Mesenteric fat pad (tissue), 1 donor: ENCODE measurements at places on chromosomes 6 and 20. TPM values are rescaled to one million over a fixed set of nuclear protein-coding genes. Genes with fewer than 3 reads are reported as not detected.

Gene SSR1
- 150 TPM for total RNA-seq

Gene SLC13A3
- total RNA-seq, result 1.5 TPM

DNA sequence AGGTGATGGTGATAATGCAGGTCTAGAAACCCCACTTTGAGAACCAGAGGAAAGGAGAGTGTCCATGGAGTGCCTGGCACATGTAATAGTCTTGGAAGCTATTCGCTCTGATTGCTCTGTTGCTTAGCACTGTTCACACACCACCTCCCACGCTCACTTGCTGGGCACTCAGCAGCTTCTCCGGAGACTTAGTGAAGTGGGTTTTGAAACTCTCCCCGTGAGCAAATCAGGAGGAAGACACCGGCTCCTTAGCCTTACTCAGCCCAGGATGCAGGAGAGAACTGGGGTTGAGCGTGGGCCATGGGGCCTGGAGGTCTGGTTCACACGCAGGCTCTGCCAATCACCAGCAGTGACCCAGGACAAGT, 22.2 kb downstream of the BMP7 start:
- no peak for DNase-seq

Gene PAQR8
- total RNA-seq, result 3.9 TPM

DNA sequence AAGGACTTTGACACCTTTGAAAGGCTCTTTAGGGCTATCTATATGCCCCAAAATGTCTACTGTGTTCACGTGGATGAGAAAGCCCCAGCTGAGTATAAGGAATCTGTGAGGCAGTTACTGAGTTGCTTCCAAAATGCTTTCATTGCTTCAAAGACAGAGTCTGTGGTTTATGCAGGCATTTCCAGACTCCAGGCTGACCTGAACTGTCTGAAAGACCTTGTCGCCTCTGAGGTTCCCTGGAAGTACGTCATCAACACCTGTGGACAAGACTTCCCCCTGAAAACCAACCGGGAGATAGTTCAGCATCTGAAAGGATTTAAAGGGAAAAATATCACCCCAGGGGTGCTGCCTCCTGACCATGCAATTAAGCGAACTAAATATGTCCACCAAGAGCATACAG, 65.2 kb downstream of the GCNT2 start:
- DNase-seq, result no peak

Gene HLA-F
- 66.5 TPM for total RNA-seq

GRCh38 chr6:80504882-80505281, 398.4 kb downstream of the BCKDHB start:
- no peak for DNase-seq

DNA sequence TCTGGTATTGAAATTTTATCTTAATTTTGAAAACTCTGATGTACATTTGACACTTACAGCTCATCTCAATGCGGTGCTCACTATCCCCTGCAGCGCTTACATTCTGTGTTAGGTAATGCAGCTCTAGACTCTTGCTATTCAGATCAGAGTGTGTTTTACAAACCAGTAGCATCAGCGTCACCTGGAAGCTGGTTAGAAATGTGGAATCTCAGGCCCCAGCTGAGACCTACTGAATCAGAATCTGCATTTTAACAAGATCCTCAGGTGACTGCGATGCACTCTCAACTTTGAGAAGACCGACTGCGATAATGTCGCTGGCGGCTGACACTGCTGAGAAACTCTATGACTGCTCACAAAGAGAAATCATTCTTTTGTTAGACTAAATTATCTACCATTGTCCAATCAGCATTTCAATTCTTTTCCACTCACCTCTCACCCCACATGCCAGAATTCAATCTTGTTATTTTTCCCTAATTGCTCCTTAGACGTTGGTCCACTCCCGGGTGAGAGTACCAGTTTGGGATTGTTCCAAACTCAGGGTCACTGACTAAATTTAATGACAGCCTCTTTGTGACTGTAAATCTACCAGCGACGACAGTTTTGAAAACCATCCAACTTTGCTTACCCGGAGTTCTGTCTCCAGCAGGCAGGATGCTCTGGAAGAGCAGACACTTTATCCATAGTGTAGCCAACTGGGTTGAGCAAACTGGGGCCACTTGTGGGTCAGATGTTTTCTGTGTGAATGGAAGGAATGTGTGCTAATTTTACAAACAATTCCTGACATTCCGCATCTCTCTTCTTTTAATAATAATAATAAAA, 140.1 kb upstream of the BTBD3 start:
- no peak for DNase-seq

GRCh38 chr20:37627060-37627766, 66.6 kb upstream of the CTNNBL1 start:
- no peak for DNase-seq

Gene GPLD1
- total RNA-seq, result 11.0 TPM

Gene TENT5A
- total RNA-seq, result 15.2 TPM

Gene SNAP25
- total RNA-seq, result 0.29 TPM

Gene BPIFA1
- not detected for total RNA-seq

DNA sequence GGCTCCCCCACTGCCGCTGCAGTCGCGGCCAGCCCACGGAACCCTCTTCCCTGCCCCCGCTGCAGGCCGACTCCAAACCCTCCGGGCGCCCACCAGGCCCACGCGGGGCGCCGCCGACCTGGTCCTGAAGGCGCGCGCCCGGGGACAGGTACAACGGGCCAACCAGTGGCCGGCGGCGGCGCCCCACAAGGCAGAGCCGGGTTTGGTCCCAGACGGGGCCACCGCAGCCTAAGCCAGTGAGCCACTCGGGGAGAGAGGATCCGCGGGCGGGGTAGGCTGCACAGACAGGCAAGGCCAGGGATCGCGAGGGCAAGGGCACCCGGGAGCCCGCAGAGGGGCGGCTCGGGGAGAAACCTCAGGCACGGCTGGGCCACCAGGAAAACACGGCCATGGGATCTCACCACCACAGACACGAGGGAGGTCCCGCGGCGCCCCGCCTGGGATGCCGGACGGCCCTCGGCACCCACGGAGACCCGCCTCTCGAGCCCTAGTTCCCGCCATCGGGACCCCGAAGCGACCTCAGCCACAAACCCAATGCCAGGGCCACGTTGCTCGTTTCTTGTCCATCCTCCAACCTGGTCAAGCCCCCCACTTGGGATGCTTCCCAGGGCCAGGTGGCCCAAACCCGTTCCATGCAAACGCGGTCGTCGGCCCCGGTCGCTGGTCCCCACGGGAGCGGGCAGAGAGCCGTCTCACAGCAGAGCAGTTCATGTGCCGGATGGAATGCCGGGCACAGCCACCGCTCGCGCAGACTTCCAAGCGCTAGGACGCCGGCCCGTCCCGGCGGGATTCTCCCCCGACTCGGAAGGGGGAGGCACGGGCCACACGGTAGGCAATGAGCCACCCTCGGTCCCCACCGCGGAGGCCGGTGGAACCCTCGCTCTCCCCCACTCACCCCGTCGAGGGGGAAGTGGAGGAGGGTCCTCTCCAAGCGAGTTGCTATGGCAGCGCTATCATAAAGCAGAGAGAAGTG, 1956.6 kb upstream of the DEFB115 start:
- DNase-seq, result no peak

DNA sequence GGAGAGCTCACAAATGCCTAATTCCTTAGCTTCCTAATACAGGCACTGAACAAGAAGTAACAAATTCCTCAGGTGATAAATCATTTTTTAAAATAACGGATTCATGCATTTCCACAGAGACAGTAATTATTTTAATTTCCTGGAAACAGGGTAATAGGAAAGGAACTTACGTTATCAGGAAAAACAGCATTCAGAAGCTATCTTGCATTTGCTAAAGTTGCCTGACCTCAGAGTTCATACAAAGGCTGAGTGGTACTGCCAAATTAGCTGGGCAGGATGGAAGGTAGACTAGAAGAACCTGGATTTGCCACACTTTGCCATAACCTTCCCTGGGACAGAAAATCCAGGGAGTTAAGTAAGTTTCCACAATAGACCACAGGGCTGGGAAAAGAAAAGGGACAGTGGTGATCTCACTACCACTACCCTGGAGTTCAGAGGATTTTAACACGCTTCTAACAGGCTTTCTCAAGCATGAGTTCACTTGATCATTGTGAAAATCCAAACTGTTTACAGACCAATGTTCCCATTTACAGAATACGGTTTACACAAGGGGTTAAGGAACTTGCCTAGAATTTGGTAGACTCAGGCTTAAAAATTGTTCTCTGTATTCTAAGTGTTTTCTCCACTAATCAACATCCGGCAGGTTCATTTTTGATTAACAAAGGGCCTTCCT, 57.0 kb downstream of the KIF13A start:
- no peak for DNase-seq

- no peak for DNase-seq
These were observed 25.4 kb downstream of the SLC17A9 start for GRCh38 chr20:62977613-62978560.

DNA sequence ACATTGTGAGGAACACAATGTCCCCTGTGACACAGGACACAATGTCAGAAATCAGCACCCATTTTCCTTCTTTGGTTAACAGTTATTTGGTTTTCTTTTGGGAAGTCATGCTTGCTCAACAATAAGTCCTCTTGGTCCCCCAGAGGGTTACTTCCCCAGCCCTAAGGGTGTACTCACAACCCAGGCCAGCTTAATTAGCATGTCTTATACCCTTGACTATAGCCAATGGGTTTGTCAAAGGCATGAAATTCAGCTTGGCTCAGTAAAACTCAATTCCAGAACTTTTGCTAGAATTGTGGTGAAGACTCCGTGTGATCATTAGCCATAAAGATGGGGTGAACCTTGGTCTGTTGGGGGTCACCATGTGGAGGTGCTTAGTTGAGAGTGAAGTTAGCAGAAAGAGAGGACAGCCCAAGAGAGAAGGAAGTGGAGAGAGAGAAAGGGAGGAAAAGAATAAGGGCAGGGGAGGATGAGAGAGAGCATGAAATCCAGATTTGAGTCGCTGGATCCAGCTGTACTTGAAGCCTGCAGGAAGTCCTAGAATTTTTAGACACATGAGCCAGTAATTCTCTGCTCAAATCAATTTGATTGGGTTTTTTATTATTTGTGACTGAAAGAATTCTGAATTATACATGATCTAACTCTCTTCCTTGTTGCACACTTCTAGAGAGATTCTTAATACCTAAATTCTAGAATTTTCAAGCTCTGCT, 321.3 kb upstream of the JAG1 start:
- no peak for DNase-seq

GRCh38 chr6:129671442-129672340, 38.3 kb downstream of the ARHGAP18 start:
- DNase-seq, result no peak

- no peak for DNase-seq
These were observed 12.1 kb downstream of the LGSN start for GRCh38 chr6:63307581-63308246.

- no peak for DNase-seq
These were observed 2.4 kb upstream of the HLA-F start for GRCh38 chr6:29720863-29721262.

GRCh38 chr6:72826744-72827438, 205.0 kb downstream of the KCNQ5 start:
- DNase-seq, result no peak

Gene ATXN1
- total RNA-seq, result 36.0 TPM

Gene TDP2
- 29.9 TPM for total RNA-seq
